ENCODE measurements at places on chromosomes 13 and 19.

DNA sequence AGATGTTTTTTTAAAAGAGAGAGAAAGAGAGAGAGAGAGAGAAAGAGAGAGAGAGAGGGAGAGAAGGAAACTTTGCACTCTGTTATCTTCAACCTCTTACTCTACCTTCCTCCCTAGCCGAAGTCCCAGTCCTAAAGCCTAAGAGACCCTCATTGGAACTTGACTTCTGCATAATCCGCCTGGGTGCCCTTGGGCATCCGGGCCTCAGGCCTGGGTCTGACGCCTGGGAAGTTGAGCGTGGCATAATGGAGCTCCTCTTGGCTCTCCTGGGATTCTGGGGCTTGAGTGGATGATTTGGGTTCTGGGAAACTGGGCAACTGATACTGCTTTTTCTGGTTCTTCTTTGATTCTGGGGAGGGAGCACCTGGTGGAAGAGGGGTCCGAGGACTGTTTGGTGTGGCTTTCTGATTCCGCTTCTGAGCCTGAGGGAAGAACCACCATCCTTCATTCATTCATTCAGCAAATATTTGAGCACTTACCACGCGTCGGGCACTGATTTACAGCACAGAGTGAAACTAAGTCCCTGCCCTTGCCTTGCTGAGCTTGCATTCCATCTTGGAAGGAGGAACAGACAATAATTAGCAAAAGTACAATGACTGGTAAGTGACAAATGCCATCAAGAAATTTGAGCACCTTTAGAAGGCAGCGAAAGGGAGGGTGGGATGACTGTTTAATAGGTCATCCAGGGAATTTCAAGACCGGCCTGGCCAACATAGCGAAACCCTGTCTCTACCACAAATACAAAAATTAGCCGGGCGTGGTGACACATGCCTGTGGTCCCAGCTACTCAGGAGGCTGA is 6.3 kb downstream of the SIGLEC10 start:
- DNase-seq = no peak

- DNase-seq = no peak
These were observed 26.5 kb upstream of the LSM14A start for GRCh38 chr19:34145741-34146202.

GRCh38 chr19:32877323-32877912 is 7.9 kb upstream of the SLC7A9 start:
- no peak for DNase-seq

- no peak for DNase-seq
These were observed 4.6 kb downstream of the ZNF444 start for GRCh38 chr19:56145698-56146097.

DNA sequence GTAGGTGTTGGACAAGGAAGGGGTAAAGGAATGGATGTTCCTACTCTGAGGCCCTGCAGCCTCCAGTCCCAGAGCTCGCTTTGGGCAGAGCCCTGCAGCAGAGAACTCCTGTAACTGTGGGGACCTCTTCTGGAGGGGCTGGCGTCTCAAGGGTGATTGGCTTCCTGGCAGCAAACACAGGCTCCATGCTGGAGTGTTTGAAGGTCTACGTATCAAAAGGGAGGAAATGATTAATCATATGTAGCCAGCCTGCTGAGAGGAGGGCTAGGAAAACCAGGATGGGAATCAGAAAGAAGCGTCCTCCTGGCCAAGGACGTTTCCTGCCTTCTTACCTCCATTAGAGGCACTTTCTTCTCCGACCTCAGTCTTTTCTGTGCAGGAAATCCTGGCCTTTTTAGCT is 208.5 kb downstream of the TSHZ3 start:
- no peak for DNase-seq

DNA sequence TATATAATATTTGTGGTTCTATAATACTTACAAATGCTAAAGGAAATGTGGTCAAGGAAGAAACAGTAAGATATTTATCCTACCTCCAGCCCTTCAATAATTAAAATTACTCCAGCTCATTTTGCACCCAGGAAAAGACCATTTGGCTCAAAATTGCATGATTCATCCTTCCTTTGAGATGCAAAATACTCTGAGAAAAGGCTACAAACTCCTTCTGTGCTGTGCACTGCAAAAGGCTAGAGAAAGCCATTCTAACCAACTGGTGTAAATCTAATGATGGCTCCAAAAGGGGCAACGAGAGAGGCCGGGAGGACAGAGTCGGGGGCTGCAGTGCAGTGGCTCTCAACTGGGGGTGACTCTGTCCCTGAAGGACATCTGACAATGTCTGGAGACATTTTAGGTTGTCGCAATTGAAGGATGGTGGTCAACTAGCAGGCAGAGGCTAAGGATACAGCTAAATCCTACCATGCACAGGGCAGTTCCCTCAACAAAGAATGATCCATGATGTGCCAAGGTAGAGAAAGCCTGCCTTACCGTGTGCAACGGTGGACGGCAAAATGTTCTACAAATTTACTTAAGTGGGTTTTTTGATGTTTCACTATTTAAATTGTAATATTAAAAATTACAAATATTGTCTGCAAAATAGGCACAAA is 32.6 kb downstream of the SLC7A1 start:
- no peak for DNase-seq

DNA sequence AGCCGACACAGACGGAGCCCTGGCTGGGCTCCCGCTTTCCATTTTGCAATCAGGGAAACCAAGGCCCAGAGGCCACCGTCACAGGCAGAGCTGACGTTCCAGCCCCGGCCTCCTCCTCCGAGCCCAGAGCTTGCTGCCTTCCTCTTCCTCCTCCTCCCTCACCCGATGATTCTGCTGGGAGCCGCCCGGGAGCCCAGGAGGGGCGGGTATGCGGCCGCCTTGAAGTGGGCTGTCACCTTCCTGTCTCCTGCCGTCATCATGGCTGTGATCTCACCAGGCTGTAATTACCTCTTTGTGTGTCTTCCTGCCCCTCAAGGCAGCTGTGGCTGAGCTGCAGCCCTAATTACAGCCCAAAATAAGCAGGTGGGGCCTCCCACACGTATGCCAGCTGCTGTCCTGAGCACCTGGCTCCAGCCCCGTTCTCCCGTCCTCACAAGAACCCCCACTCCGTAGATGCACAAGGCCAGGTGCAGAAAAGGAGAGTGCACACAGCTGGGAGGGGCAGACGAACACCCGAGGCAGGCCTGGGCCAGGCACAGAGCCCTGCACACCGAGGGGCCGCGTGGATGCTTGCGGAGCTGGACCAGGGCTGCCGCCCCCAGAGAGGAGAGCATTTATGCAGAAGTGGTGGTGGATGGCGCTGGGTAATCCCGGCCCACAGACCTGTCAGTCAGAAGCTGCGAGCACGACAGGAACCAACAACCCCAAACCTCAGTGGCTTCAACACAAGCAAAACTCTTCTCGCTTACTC is 4.0 kb downstream of the TPGS1 start:
- DNase-seq = peak; percentile 31

DNA sequence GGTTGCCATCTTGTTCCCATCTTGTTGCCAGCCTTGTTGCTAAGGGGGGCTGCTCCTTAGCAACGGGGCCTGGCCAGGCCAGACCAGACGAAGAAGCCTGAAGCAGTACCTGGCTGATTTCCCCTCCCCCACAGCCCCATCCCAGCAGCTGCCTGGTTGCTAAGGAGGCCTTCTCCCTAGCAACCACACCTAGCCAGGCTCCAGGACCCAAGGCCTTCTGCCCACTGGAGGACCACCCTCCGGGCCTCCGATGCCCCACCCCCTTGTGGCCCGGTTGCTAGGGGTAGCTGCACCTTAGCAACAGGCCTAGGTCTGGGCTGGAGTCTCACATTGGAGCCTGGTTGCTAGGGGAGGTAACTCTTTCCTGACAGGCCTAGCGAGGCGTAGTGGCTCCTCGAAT is 3.9 kb downstream of the PRRG2 start:
- no peak for DNase-seq

DNA sequence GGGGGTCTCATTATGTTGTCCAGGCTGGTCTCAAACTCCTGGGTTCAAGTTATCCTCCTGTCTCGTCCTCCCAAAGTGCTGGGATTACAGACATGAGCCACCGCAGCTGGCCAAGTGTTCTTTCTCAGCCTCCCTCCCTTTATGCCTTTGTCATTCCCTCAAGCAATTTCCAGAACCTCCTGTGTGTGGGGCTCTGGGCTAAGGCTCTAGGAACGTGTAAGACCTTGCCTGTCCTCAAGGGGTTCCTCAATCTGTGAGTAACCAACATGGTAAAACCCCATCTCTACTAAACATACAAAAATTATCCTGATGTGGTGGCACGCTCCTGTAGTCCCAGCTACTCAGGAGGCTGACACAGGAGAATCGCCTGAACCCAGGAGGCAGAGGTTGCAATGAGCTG is 15.5 kb upstream of the SPACA4 start:
- no peak for DNase-seq

- no peak for DNase-seq
These were observed 54.7 kb downstream of the SLC15A1 start for GRCh38 chr13:98697791-98698190.

DNA sequence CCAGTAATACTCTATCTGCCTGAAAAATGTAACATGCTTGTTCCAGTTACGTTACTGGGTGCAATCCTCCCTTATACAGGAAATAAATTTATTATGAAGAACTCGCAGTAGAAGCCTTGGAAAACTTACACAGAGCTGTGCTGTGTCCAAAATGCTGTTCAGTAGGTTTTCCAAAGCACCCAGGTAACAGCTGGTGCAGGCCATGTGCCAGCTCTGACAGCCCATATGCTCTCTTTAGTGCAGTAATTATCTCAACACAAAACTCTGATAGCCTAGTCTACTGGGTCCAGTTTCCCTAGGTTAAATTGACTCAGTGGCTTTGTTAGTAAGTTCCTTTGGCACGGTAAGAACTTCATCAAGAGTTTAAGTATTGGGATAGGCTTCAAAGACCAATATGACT is 120.7 kb upstream of the OBI1 start:
- DNase-seq = no peak
